ENCODE measurements at places on chromosomes 16 and 17.

- no peak for DNase-seq
Measured at GRCh38 chr17:48290378-48290777, 139.6 kb downstream of the SKAP1 start.

DNA sequence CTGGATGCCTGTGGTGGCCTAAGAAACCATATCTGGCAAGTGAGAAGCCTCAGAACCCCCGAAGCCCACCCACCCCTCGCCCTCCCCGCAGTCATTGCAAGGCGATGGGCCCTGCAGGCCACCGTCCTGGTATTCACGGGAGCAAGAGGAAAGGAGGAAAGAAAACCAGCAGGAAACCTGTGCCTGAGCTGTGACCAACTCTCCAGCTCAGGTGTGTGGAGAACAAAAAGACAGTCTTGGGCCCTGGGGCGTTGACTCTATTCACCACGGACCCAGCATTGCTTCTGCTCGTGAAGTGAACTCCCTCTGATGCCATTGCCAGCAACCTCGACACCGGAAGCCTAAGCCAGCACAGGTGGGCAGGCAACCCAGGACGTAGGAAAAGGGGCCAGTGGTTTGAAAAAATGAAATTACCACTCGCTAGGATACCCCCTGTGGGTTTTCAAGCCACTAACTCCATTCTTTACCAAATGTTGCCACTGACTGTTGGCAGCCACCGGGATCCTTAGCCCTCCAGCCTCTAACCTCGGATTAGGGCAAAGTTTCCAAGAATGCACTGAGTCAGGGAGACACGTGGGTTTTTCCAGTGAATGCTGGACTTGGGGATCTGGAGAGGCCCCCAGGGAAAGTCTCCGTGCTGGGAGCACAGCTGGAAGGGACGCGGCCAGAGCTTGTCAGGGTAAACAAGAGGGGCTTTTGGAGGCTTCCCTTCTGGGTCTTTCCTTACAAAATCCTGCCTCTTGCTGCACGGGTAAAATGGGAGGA is 25.1 kb downstream of the FA2H start:
- no peak for DNase-seq

GRCh38 chr16:16890964-16891363 is 512.0 kb downstream of the NPIPA7 start:
- DNase-seq, result no peak

DNA sequence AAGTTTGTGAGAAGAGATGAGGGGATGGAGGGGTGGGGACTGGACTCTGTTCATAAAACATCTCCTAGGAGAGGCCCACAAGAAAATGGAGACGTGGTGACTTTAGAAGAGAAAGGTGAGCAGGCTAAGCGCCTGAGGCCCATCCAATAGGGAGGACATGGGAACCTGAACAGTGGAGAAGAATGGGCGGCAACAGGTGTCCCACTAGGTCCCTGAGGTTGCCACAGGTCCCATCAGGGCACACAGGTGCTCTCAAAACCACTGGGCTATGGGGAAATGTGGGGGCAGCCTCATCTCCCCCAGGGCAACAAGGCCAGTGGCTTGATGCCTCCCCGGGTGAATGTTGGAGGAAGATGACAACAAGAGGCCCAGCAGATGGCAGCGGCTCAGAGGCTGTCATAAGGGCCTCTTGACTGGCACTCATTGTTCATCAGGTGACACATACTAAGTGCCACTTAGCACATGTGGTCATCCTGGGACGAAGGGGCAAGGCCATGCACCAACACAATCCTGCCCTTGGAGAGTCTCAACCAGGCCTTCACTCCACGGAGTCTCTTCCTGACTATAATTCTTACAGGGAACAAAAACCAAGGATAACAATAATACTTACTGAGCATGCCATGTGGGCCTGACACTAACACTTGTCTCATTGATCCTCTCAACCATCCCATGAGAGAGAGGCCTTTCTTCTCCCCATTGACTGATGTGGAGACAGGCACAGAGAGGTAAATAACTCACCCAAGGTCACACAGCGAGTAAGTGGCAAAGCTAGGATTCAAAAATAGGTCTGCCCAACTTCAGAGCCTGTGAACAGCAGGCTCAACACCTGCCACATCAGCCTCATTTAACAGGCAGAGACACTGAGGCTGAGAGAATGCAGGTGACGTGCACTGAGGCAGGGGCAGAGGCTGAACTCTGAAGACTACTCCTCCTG is 38.0 kb downstream of the CUEDC1 start:
- peak; percentile 12 for DNase-seq

DNA sequence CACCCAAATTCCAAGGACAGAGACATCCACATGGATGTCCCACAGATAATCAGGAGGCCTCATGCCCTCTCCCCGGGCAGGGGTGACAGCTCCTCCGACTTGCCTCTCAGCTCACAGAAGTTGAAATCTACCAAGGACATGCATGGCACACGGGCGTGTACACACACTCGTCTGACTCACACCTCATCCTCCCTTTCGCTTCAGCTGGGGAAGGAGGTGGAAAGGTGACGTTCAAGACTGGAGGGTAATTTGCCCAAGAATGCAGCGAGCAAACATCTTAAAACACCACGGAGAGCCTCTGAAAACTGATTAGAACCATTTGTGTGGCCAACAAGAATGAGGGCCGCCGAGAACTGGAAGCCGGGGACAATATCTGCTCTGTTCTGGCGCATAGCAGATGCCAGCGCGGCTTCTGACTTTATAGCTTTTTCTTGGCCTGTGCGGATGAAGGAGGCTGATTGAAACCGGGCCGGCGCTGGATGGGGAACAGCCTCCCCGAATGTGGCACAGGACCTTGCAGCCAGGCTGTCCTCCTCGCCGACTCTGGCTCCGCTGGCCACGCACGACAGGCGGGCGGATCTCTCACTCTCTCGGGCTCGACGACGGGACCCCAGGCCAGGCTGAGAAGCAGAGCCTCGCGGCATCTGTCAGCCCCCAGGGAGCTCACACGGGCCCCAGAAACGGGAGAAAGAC is 100.9 kb downstream of the C16orf95 start:
- DNase-seq, result no peak

DNA sequence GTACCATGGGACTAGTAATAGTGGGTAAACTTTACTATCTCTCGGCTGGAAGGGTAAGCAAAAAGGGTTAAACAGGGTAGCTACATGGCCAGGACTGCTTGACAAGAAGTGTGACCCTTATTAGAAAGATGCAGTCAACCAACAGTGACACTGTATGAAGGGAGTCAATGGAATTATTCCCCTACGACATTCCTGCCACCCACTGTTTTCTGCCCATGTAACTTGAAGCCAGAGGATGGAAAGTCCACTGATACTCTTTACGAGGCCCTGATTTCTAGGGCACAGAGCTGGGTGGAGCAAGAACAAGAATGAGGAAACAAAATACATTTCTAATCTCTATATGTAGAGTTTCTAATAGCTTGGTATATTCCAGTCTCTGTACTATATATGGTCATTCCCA is 1102.5 kb downstream of the CDH11 start:
- DNase-seq, result no peak

GRCh38 chr16:53626811-53627210 is 76.8 kb downstream of the RPGRIP1L start:
- no peak for DNase-seq

- DNase-seq, result peak; percentile 72
Measured at GRCh38 chr17:27381007-27381501, 75.2 kb upstream of the KSR1 start.

- DNase-seq, result no peak
Measured at GRCh38 chr17:2595716-2596115, 2.3 kb downstream of the PAFAH1B1 start.

DNA sequence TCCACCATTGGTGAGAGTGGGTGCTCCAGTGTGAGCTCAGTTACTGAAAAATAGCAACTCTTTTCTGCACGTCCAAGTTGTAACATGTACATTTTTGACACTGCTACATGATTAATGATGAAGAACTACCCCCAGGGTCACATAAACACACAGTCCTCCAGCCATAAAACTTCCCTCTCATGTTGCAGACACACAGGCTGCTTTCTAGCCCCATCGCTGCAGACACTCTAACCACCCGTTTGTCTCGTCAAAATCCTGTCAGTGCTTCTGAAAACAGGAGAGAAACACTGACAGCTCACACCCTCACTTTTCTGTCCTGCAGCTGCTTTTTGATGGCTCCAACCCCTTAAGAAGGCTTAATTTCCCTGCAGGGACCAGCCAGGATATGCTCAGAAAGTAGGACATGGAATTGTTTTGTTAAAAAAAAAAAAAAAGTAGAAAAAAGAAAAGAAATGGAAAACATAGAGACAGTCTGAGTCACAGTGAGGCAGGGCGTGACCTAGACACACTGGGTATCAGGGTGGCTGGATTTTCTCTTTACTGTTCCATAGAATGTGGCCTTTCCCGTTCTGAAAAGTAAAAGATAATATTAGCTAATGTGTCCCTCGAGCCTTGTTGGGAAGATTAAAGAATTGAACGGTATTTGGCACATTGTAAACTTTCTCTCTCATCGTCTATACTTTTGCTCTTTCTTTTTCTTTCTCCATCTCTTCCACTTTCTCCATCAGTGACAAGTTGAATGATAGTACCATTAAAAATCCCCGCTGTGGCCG is 20.7 kb upstream of the CCL5 start:
- no peak for DNase-seq

- no peak for DNase-seq
Measured at GRCh38 chr17:38922538-38923297, 2.7 kb upstream of the LASP1NB start.

GRCh38 chr16:88449267-88449561 is 3.9 kb upstream of the ZFPM1 start:
- no peak for DNase-seq

- no peak for DNase-seq
Measured at GRCh38 chr17:48420823-48421222, 9.2 kb downstream of the SKAP1 start.

GRCh38 chr16:4246777-4247459 is 5.0 kb upstream of the SRL start:
- DNase-seq, result no peak
